ENCODE measurements at places on chromosomes 3 and 15.

- DNase-seq, result no peak
Measured at GRCh38 chr3:106729481-106729880, 647.8 kb upstream of the CCDC54 start.

DNA sequence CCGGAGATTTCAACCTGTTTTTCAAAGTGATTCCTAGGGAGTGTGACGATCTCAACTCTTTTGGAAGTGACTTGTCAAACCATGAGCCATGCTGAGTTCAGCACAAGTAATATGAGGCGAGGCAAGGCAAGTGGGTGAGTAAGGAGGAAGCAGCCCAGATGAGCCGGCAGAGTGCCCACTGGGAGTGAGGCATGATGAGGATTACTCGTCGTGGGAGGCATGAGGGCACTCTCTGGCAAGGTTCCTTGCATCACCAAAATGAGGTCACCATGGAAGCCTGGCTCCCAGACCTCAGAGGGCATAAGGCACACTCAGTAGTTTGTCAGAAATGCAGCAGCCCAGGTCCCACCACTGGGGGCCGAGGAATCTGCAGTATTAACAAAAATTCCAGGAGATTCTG is 636.1 kb downstream of the MAGI1 start:
- no peak for DNase-seq

- no peak for DNase-seq
Measured at GRCh38 chr3:172654470-172654869, 56.4 kb downstream of the NCEH1 start.

DNA sequence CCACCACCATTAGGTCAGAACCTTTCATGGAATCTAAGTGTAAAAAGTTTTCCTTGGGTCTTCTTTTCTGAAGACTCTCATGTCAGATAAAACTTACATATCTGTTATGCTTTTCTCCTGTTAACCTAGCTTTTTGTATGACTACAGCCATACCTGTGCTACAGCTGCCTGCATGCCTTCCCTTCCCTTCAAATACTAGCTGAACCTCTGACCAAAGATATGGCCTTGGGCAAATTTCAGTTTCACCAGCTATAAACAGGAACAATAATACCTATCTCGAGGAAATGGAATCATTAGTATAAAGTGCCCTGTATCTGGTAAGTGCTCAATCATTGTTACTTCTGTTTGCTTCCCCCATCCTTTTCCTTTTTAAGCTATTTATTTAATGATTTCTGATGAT is 25.0 kb downstream of the GLB1 start:
- DNase-seq, result no peak

GRCh38 chr3:133954717-133955360 is 59.2 kb upstream of the RAB6B start:
- DNase-seq, result no peak

DNA sequence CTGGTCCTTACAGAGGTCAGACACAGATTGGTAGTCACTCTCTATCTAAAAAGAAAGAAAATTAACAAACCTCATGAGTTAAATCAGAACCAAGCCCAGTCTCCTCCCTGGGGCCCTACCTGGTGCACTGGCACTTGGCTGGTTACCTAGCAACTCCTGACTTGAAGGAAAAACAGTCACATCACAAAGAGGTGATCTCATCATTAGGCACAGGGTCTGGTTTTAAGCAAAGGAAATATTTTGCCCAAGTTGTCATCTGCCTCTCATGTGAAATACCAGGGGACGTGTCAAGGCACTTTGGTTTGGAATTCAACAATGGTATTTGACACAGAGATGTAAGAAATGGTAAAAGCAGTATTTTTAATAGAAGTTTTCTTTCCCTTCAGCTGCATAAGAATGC is 47.7 kb upstream of the FMN1 start:
- no peak for DNase-seq

All from NCI-H1105 (cell line).